ENCODE measurements at places on chromosomes 13 and 19.

DNA sequence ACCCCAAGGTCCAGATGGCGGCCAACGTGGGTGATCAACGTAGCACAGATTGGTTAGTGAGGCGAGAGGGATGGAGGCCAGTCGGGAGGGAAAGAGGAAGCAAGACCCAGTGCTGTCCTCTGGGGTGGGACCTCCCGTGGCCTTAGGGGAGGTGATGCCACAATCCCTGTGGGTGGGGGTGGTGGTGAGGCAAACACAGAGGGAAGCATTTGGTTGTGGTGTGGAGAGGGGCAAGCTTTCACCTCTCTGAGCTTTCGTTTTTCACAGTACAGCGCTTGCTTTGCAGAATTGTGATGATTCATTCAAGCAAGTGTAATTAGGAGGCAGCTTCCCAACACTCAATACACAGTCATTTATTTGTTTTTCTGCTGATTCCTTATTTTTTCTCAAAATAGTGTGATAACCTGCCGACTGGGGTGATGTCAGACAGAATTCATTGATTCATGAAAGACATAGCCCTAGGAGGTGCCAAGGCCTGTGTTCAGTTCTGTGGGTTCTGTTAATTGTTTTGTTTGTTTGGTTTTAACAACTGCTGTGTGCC is 2.4 kb downstream of the LENG8 start:
- no peak for DNase-seq

- no peak for DNase-seq
These were observed 2.2 kb downstream of the TRIM28 start for GRCh38 chr19:58546019-58546530.

- no peak for DNase-seq
These were observed 58.2 kb downstream of the POLR1D start for GRCh38 chr13:27679896-27680295.

- DNase-seq = no peak
These were observed 47.0 kb upstream of the USPL1 start for GRCh38 chr13:30570691-30571090.

- DNase-seq = no peak
These were observed 19.9 kb downstream of the ACER1 start for GRCh38 chr19:6313398-6313969.

DNA sequence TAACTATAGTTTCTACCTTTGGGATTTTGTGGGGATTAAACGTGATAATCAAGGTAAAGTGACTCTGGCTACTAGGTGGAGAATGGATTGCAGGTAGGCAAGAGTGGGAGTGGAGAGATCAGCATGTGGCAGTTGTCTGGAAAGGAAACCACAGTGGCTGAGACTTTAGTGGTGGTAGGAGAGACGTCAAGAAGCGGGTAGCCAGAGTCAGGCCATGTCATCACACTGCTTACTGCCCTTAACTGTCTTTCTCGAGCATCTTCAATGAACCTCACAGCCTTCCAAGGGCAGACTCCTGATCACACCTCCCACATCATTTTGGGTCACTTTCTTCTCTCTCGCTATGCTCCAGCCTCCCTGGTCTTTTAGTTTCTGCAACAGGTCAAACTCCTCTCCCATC is 28.6 kb upstream of the MBNL2 start:
- no peak for DNase-seq

- no peak for DNase-seq
These were observed 1262.5 kb downstream of the EFNB2 start for GRCh38 chr13:105272660-105273631.

GRCh38 chr19:10398819-10399218 is 4.5 kb downstream of the CDC37 start:
- DNase-seq = no peak

Data from right cardiac atrium (tissue), 5 donors.